NCI-H748 treated with DMSO at 0.1 percent for 48 hours (cell line): ENCODE measurements at places on chromosomes 16 and 17.

DNA sequence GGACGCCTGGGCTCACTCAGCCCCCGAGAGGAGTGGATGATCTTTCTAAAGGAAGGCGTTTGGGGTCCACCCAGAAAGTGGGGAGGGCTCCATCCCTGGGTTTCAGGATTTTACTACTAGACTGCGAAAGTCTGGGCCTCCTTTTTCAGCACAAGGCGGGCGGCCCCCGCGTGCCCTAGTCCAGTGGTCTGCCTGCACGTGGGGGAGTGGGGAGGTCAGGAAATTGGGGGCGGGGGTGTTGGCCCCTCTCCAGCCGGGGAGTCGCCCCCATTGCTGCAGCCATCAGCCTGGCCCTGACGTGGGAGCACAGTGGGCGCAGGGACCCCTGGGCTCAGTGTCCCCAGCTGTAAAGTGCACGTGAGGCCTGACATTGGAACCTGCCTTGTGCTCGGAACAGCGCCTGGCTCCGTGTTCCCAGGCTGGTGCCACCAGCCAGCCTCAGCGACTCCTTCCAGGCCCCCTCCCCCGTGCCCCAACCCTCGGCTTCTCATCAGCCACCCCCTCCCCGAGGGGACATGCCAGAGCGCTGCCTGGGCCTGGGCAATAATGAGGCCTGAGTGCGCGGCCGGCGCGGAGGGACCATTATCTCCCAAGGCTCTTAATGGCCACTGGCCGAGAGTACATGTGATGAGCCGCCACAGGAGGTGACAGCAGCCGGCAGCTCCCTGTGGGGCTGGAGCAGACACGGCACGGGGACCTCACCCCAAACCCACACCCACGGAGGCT, 2.4 kb upstream of the C1QTNF8 start:
- DNase-seq, result no peak

DNA sequence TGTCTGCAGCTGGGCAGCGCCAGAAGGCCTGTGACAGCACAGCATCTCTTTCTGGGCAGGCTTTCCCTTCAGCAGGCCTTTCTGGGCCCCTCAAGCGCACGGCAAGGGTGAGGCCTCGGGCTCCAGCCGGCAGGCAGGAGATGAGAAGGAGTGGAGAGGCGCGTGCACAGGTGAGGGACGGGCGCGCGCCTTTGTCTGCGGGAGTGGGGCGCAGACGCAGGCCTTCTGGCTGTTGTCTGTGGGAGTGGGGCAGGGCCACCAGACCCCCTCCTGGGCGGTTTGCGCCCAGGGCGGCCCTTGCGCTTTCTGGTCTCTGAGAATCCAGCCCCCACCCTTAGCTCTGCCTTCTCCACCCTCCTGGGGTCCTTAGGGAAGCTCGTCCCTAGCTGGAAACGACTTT, 6.5 kb downstream of the ZNF205 start:
- DNase-seq, result no peak

- DNase-seq, result no peak
Measured at GRCh38 chr17:36943250-36944191, 5.2 kb upstream of the AATF start.

- no peak for DNase-seq
Measured at GRCh38 chr17:79174905-79175856, 100.6 kb downstream of the ENGASE start.

DNA sequence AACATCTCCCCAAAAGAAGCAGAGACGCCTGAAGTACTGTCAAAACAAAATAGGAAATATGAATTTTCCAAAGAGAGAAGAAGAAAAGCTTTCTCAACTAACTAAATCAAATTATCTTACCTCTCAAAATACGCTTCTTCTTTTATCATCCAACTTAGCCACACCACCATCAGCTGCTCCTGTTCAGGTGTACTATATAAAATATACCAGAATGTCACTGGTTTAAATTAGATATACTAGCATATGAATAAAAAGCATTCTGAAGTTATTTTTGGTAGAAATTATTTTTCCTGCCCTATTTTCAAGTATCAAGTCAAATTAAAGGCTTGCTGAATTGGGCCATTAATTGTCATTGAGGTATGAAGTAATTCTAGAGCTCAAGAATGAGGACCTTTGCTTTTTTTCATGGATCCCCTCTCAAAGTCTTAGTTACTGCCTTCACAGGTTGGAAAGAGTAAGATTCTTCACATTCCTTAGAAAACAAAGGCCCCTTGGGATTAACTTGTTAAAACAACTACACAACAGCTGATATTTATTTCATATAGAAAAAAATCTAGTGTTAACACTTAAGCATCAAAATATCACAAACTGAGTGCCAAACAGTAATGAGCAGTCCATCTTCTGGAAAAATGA, 30.1 kb downstream of the INTS2 start:
- DNase-seq, result no peak

GRCh38 chr16:81744385-81744784, 34.7 kb upstream of the PLCG2 start:
- no peak for DNase-seq
